Stimulated activated CD8-positive, alpha-beta memory T cell treated with anti-CD3 and anti-CD28 coated beads, Interleukin-15, amount 100 ng/mL, for 4 hours (primary cell): ENCODE measurements at places on chromosomes 2 and 18.

- DNase-seq, result no peak
Observed at GRCh38 chr18:45054636-45055035, 373.9 kb downstream of the SETBP1 start.

DNA sequence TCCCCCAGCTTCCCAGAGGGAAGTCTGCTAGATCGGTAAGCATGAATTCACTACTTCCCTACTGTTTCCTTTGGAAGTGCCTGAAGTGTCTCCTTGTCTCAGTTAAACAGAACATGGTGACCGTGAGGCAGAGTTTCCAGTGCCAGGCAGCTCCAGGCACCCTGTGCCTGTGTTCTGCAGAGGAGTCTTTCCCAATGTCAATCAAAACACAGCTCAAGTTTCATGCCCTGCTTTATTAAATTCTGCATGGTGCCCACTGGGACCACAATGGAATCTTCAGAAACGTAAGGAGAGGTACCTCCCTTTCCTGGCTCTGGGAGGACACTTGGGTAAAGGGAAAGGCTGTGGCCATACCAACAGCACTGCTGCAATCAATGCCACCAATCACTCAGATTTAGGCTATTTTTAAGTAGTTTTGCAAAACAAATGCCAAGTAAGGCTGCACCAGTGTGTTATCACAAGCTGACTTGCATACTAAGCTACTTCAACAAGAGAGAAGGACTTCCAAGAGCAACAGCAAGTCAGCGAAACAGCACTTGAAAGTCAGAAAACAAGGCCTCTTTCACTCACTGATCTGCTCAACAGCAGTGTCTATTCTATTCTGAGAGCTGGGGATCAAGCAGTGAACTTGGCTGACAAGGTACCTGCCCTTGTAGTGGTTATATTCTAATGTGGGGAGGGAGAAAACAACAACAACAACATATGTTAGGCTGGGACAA, 14.9 kb downstream of the LPIN2 start:
- no peak for DNase-seq

GRCh38 chr2:103809941-103810441, 1043.9 kb upstream of the POU3F3 start:
- no peak for DNase-seq

DNA sequence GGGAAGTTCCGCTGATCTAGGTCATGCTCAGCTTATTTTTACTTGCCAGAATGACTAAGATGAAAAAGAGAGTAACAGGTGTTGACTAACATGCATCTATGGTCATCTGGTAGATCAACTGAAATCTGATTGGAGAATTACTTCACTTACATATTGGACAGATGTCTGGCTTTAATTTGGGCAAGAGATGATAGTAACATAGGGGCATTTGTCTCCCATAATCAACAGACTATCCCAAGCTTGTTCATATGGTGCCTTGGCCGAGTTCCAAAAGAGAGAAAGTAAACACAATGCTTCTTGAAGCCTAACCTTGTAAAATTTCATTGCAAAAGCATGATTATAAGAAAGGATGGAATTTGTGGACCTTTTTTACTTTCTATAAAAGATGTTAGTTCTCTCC, 503.7 kb downstream of the ADCYAP1 start:
- no peak for DNase-seq

DNA sequence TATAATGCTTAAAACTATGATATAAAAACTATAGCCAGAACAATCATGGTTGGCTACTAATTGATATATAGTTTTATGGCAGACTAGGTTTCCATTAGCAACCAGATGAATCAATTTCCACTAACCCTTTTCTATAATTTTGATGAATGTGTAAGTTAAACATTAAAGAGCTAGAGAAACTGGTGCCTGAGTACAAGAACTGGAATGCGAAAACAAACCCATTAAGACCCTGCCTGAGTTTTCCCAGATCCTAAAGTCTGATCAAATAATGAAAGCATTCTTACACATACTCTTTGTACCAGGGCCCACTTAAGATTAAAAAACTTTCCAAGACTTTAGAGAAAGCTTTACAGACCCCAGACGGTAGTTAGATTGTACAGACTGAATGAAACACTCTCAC, 21.3 kb downstream of the MRPL19 start:
- DNase-seq, result no peak

- peak; percentile 52 for DNase-seq
Observed at GRCh38 chr18:5295231-5295920, at the start of gene ZBTB14. TSS of gene ZBTB14 (minus strand) at chr18:5295726. CDS start at chr18:5293246, 2,480 bp downstream.

DNA sequence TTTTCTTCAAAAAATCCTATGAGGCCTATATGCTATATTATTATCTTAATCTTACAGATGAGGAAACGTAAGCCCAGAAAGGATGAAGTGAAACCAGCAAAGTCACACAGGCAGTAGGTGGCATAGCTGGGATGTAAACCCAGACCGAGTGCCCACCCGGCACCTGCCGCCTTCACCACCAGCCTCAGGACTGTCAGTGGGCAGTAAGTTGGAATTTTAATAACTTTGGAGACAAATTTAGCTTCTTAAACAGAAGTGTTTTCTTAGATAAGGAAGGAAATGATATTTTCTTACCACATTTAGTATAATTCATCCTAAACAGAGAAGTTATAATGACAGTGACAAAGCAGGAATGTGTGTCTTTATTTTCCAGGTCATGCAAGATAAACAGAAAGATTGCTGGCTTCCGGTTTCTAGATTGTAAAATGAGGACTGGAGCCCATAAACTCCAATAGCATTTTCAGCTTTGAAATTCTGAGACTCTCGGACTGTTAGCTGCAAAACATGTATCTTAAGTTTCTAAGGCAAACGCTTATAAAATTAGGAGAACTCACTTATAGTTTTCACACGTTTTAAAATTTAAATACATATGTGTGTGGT, 59.3 kb downstream of the CD8B2 start:
- no peak for DNase-seq

- no peak for DNase-seq
Observed at GRCh38 chr2:48482313-48482712, 47.6 kb upstream of the STON1 start.

DNA sequence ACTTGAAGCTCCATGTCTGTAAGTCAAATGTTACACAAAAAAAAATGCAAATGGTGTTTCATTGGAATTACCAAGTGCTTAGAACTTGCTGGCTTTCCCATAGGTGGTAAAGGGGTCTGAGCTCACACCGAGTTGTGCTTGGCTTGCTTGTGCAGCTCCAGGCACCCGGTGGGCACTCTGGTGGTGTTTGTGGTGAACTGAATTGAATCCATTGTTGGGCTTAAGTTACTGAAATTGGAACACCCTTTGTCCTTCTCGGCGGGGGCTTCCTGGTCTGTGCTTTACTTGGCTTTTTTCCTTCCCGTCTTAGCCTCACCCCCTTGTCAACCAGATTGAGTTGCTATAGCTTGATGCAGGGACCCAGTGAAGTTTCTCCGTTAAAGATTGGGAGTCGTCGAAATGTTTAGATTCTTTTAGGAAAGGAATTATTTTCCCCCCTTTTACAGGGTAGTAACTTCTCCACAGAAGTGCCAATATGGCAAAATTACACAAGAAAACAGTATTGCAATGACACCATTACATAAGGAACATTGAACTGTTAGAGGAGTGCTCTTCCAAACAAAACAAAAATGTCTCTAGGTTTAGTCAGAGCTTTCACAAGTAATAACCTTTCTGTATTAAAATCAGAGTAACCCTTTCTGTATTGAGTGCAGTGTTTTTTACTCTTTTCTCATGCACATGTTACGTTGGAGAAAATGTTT, 97.9 kb upstream of the IL1R2 start:
- DNase-seq, result no peak

GRCh38 chr2:135904341-135904989, 28.2 kb upstream of the MCM6 start:
- no peak for DNase-seq

DNA sequence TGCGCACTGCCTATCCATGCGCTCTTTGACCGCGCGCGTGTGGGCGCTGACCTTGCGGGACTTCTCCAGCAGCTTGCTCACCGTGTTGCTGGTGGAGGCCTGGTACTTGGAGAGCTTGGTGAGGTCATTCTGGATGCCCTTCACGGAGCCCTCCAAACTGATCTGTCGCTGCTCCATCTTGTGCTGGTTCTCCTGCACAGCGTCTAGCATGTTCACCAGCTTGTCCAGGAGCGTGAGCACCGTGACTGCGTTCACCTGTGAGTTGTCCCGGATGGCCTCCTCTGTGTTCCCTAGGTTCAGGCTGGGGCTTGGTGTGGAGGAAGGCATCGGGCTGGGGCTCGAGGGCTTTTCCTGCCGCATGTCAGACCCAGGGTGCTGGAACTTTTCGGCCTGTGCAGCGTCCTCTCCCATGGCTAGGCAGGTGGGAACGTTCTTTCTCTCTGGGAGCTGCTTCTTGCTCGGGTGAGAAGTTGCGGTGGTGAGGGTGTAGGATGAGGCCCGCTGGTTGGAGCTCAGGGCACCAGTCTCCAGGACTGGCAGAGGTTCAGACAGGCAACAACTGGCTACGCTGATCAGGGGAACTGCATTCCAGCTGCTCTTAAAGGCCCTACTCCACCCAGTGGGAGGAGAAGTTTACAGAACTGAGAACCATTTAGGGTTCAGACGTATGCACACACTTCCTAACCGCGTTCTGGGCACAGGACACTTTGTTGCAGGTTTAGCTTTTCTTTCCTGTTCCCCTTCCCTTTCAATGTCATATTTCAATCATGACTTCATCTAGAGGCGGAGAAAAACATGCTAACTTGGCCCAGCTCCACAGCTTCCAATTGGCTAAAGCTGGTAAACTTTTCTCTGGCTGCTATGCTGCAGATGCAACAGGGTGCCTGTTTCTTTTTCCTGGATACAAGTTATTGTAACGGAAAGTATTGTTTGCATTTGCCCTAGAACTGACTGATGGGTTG, at the start of gene CAVIN2:
CAVIN2 (minus strand) TSS at position 574 of the 962 bp plus-strand sequence; CDS start at position 411, 163 bp downstream.
- no peak for DNase-seq

DNA sequence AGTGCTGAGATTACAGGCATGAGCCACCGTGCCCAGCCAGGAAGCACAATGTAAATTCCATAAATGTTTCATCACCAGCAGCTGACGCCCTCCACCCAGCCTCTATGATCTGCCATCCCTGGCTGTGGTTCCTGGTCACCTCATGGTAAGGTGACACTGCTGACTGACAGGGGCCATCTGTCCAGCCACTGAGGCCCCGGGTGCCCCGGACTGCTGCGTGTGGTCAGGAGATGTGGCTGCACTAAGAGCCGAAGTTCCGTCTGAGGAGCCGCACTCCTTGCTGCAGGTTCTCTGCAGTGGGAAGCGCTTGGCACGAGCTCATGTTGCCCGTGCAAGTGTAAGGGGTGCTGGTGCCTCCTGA, 10.9 kb downstream of the NTSR2 start:
- no peak for DNase-seq

DNA sequence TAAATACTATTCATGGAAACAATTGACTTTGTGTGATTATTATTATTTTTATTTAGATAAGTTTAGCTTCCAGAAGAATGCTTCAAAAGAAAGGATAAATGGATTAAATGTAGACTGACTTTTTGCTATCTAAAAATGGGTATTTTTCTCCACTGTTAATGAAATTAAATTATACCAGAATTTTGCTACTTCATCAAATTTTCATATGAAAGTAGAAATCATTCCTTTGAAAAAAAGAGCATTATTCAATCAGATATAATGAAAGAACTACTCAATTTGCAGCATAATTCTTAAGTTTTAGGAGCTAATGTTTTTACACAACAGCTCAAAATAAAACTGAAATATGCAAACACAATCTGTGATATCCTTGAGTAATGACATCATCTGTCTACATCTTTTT, 1424.6 kb downstream of the DPP10 start:
- no peak for DNase-seq

- no peak for DNase-seq
Observed at GRCh38 chr2:136149011-136149410, 31.1 kb upstream of the CXCR4 start.

DNA sequence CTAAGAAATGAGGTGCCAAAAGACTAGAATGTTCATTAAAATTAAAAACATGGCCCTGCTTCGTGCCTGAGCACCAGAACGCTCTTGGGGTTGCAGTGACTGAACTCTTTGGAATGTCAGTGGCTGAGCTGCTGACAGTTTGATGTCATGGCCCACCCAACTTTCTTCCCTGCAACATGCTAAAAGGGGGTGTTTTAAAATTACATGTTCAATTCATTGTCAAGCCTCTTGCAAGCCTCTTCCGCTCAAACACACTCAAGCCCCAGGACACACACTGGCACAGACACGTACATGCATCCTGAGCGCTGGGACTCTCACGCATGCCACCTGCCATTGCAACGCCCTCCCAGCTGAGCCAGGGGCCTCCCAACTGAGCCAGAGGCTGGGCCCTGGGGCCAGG, 12.6 kb downstream of the RUFY4 start:
- no peak for DNase-seq
